Ecto neural progenitor cell (in vitro differentiated cells): ENCODE measurements at places on chromosomes 7 and 10.

- DNase-seq: no peak
Measured at GRCh38 chr7:47419471-47419870, 162.4 kb downstream of the TNS3 start.

- DNase-seq: no peak
Measured at GRCh38 chr10:75091146-75091545, 20.3 kb upstream of the SAMD8 start.

GRCh38 chr10:82267465-82267864 lies 392.5 kb downstream of the NRG3 start:
- no peak for DNase-seq

GRCh38 chr10:60605476-60605875 lies 172.8 kb upstream of the CDK1 start:
- no peak for DNase-seq

DNA sequence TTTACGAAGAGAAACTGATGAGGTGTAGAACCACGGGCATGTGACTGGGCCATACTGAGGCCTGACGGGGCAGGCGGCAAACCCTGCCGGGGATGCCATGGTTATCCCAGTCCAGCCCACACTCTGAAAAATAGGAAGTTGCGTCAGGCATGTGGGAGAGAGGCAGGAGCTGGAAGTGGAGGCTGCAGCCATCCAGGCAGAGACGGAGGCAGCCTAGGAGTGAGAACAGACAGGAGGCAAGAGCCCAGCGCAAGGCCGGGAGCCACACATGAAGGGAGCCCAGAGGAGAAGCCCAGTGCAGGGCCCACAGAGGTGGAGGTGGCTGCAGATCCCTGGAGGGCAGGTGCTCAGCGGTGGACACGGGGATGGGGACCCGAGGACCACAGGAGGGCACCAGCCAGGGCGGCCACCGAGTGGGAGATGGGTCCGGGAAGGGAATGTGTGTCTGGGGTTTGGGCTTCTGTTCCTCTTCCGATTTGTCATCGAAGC lies 175.2 kb upstream of the PPP2R2D start:
- peak; percentile 47 for DNase-seq
